ENCODE measurements at places on chromosomes 12 and 14. TPM values are rescaled to one million over a fixed set of nuclear protein-coding genes. Genes with fewer than 3 reads are reported as not detected.

HOXC12 gene
- total RNA-seq: not detected

BCL11B gene
- total RNA-seq: 0.38 TPM

PIGH gene
- total RNA-seq: 20.3 TPM

AQP6 gene
- total RNA-seq: not detected

GYS2 gene
- not detected for total RNA-seq

Data from A549 treated with GW870086 at 1 μM for 4 hours (cell line).